Cardiac muscle cell (in vitro differentiated cells and primary cell): ENCODE measurements at places on chromosomes 16 and 17. TPM values are rescaled to one million over a fixed set of nuclear protein-coding genes. Genes with fewer than 3 reads are reported as not detected.
A peak's percentile ranks its signal among the peaks of the same experiment; 100 is the strongest.

WDR59 gene
- total RNA-seq, result 26.9 and 51.1 TPM in 2 replicates

- DNase-seq, result no peak
Observed at GRCh38 chr17:46976626-46977270, 2.3 kb downstream of the RPRML start.

GRCh38 chr17:71759422-71760060 lies 361.3 kb upstream of the SOX9 start:
- no peak for DNase-seq

- peak; percentile 22 for DNase-seq
Observed at GRCh38 chr16:70614208-70614951, 32.0 kb upstream of the IL34 start.
